ENCODE measurements at places on chromosomes 1 and 21. TPM values are rescaled to one million over a fixed set of nuclear protein-coding genes. Genes with fewer than 3 reads are reported as not detected.

GRCh38 chr1:54763816-54764132 lies 549 bp downstream of the PARS2 start:
- DNase-seq = no peak

DNA sequence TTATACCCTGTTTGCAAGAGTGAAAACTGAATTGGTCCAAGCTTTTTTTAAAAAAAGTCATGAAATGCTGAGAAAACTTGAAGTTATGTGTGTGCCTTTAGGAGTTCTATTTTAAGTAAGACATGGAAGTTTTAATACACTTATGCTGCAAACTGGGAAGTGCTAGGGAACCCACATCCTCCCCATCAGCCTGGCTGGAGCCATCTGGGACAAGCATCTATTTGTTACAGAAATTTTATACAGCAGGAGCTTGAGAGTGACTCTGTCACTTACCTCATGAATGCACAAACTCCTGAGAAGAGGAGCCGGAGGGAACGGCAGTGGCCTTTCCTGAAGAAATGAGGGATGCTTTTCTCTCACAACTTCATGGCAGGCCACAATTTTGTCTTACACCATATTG lies 78.2 kb upstream of the SLC44A3 start:
- no peak for DNase-seq

DNA sequence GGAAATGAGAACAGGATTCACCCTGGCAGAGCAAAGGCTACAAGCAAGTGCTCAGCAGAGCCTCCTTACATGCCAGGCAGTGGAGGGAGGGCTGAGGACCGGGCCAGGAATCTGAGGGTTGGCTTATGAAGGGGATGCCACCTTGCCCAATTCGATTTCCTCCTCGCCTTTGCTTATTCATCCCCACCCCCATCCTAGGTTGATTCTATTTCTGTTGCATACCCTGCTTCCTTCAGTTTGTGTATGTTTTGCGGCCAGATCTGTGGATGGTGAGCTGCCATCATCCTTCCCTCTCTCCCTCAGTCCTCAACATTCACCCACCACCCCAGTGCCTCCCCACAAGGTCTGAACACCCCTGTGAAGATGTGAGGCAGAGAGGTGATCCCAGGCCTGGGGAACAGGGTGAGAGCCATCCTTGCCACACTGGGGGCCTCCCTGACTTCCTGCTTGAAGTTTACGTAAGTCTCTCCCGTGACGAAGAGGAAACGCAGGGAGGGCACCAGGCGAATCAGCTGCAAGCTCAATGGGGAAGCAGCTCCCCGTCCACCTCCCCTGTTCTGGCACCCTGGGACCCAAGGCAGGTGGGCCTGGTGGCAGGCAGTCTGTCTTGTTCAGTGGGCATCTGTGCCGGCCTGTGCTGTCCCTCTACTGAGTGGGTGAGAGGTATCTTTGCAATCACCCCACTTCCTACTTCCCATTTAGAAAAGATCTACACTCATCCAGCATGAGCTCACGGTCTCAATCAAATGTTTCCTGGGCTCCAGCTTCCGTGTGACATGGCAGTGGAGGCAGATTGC lies 50.6 kb upstream of the CNTN2 start:
- no peak for DNase-seq

DNA sequence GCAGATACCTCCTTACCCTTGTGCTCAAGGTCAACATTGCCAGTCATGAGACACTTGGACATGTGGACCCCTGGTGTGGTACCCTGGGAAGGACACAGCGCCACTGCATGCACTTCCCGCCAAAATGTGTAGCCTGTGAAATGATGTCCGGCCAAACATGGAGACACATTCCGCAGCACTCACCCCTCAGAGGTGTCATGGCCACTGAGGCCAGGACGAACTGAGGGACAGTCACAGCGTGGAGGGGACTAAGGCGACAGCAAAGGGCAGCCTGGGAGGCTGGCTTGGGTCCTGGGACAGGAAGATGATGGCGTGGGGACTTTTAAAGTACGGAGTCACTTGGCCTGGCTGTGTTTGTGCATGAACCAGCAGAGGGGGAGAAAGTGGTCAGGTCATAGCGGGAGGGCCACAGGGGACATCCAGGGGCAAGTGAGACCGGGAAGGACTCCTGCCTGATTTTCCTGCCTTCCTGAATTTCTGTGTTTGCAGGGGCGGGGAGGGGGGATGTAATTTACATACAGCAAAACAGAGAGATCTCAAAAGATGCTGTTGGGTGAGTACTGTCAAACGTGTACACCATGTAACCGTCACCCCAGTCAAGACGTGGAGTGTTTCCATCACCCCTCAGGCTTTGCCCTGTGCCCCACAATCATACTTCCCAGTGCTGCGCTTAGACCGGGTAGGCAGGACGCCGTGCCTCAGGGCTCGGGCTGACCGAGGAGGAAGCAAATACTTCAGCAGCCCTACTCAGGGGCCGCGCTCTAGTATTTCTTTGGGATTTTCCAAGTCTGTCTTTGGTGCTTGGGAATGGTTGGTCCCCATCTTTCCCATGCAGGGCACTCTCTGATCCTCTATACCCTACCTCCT lies 45.2 kb downstream of the WDR4 start:
- DNase-seq = no peak

GRCh38 chr1:228897901-228898300 lies 162.6 kb downstream of the RHOU start:
- DNase-seq = no peak

GRCh38 chr1:15180189-15180588 lies 26.6 kb downstream of the TMEM51 start:
- no peak for DNase-seq

DNA sequence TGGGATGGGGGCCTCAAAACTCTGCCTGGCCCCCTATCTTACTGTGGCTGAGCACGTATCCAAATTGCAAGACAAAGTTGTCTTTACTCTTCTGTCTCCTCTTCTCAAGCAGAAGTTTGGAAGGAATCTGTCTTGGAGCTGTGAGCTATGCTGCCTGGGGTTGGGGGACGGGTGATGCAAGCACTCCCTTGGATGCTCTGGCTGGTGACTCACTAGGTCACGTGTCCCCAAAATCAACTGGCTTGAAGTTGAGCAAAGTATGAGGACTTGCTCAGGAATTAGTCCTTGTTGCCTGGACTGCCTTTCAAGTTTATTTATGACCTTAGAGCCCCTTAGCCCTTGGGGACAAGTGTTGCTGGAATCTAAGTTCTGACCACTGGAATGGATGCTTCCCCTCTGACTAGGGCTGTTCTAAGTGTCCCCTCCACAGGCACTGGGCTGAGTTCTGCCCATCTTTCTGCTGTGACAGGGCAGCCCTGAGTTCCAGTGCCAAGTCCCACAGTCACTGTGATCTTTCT lies 269.5 kb downstream of the HHAT start:
- DNase-seq = no peak

- no peak for DNase-seq
These were observed 7.3 kb upstream of the ACOT11 start for GRCh38 chr1:54540582-54541295.

DNA sequence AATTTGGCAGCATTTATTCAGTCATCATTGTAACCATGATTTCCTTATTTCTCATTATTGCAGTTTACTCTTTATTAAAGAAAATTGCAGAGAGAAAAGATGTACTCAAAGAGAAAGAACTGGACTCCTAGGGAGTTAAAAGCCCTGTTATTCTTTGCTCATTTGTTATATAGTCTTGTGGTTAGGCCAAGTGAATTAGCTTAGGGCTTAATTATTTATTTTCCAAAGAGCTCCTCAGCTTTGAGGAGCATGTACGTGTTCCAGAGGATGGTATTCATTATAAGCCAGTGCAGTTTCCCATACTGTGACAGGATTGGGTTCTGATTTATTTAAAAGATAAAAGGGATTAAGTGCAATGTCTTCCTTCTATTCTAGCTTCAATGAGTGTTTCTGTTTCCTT lies 86.4 kb downstream of the GPR161 start:
- no peak for DNase-seq

Gene PTPN14
- polyA plus RNA-seq = 35.0 TPM

Gene CACNA1E
- polyA plus RNA-seq = 0.66 TPM

Gene SNX27
- 28.1 TPM for polyA plus RNA-seq

Gene S100A2
- 6.8 TPM for polyA plus RNA-seq

Gene OR10K2
- polyA plus RNA-seq = not detected

Gene B3GALT2
- 15.5 TPM for polyA plus RNA-seq

Gene SH3D21
- 33.1 TPM for polyA plus RNA-seq

Gene CD52
- 6.7 TPM for polyA plus RNA-seq

Gene HES4
- 47.9 TPM for polyA plus RNA-seq
